G401 (cell line): ENCODE measurements at places on chromosomes 4 and X. TPM values are rescaled to one million over a fixed set of nuclear protein-coding genes. Genes with fewer than 3 reads are reported as not detected.
A peak's percentile ranks its signal among the peaks of the same experiment; 100 is the strongest.

HTRA3 gene
- total RNA-seq = 0.14 TPM in 1 of 2 replicates, not detected in the other

SLC9A7 gene
- total RNA-seq = 1.5 and 2.1 TPM in 2 replicates

GRCh38 chr4:156113138-156113765 is 159.6 kb upstream of the CTSO start:
- DNase-seq = no peak

DNA sequence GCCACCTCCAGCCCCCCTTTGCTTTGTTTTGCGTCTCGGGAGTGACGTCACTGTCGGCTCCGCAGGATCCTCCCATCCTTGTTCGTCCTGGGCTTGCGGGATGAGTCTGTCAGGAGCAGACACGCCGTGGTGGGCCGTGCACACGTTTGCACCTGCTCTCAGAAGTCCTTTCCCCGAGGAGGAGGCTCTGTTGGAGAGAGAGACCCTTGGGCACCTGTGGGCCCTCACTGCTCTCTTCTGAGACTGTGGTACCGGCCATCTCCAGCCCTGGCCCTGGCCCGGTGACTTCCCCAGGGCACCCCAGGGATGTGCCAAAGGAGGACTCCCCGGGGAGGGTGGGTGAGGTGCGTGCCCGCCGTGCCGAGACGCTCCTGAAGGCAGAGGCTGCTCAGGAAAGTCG is 76.1 kb upstream of the PPP2R3B start:
- DNase-seq = no peak

GRCh38 chr4:1172971-1173757 is 781 bp upstream of the SPON2 start:
- peak; percentile 66 for DNase-seq

GRCh38 chr4:22460266-22460665 is 55.6 kb downstream of the ADGRA3 start:
- DNase-seq = no peak

POU4F2 gene
- total RNA-seq = not detected in 2 replicates

SPATA4 gene
- not detected in 2 replicates for total RNA-seq

LINC00632 gene
- total RNA-seq = not detected in 2 replicates

DNA sequence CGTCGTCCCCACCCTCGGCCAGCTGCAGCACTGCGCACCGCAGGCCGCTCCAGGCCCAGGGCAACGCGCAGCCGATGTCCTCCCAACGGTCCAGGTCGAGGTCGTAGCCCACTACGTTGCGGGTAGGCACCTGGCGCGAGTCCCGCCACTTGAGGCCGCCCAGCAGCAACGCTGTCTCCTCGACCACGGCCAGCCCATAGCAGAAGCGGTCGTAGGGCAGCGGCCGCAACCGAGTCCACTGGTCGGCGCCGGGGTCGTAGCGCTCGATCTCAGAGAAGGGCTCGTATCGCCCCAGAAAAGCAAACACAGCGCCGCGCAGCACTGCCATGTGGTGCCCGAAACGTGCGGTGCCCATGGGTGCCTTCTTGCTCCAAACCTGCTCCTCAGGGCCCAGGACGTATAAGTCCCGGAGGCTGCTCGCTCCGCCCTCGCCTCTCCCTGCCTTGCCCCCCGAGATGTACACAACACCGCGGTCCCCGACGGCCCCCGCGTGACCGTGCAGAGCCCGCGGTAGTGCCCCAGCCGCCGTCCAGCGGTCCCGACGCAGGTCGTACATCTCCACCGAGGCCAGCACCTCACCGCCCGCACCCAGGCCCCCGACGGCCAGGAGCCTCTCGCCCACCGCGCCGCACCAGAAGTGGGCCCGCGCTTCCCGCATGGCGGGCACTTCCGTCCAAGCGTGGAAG is 2.1 kb downstream of the KLHL34 start:
- no peak for DNase-seq

DNA sequence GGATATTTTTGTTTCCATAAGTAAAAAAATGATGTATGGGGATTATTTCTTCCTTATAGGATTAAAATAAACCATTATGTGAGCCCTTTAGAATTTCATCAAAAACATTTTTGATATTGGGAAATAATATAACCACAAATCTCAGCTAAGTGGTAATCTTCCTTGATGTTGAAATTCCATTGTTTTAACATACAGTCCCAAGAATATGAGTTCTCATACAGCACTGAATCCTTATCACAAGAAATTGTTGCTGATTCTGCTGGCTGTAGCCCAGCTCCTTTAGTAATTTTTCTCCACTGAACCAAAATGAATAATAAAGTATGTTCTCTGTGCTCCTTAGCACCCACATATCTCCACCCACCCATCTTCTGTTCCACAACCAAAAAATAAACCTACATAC is 41.9 kb upstream of the FAM47B start:
- no peak for DNase-seq

GRCh38 chr4:19239565-19239964 is 1012.1 kb upstream of the SLIT2 start:
- no peak for DNase-seq

DNA sequence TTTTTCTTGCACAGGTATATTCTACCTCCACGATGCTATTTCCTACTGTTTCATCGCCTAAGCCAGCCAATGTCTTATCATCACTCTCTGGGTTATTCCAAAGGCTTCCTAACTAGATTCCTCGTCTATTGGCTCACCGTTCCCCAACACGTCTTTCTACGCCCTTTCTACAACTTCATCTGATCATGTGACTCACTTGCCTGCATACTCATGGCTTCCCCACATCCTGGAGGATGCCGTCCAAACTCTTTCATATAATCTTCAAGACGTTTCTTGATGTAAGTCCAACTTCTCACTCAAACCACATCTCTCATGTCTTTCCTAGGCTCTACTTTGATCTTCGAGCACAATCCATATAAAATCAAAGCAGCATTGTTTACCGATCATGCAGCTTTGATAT is 322.0 kb upstream of the PPARGC1A start:
- no peak for DNase-seq

RNF128 gene
- total RNA-seq = 0.43 TPM in 1 of 2 replicates, not detected in the other

- no peak for DNase-seq
Measured at GRCh38 chrX:81082649-81083048, 119.1 kb downstream of the HMGN5 start.

DNA sequence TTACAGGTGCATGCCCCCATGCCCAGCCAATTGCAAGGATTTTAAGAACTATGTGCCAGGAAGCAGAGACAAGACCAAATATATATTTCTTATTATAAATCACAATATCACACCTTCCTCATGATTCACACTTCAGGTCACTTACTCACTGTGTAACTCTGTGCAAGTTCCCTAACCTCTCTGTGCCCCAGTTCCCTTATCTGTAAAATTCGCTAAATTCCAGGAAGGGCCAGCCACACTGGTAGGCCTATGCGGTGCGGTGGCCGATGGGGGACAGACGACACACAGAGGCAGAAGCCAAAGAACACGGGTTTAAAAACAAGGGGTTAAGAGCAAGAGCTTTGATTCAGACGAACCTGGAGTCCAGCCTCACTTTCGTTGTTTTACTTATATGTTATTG is 2.8 kb downstream of the TRIM2 start:
- no peak for DNase-seq

- DNase-seq = no peak
Measured at GRCh38 chr4:105025263-105026017, 121.2 kb upstream of the TET2 start.

- no peak for DNase-seq
Measured at GRCh38 chr4:150974750-150975149, 40.3 kb downstream of the LRBA start.

- DNase-seq = no peak
Measured at GRCh38 chrX:31039327-31039711, 32.5 kb downstream of the FTHL17 start.

- DNase-seq = no peak
Measured at GRCh38 chrX:148134578-148134977, 153.4 kb downstream of the FMR1NB start.

- no peak for DNase-seq
Measured at GRCh38 chr4:98908182-98908581, 20.8 kb downstream of the EIF4E start.

DNA sequence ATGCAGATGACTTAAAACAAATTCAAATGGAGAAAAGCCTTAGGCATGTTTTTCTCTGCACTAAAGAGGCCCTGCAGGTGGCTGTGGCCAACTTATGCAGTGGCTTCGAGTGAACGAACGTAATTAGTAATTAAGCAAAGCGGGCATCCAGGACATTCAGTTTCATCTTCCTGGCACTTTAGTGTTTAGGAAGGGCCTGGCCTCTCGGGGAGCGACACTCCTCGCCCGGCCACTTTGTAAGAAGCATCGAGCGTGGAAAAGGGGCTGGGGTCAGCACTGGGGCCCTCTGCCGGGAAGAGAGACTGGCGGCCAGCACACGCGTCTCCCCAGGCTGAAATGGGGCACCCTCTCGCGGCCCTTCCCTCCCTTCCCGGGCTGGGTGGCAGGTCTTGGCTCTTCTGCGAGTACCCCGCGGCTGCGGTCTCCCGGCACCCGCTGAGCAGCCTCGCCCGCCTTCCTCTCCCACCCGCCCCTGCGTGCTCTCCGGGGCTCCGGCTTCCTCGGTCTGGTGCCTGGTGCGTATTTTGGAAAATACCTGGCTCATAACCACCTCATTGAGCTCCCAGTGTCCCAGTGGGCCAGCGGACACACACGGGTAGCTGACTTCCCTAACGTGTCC is 677 bp upstream of the CYP4V2 start:
- DNase-seq = peak; percentile 61

CXCR3 gene
- not detected in 2 replicates for total RNA-seq

GRCh38 chrX:13101441-13102139 is 57.2 kb upstream of the FAM9C start:
- peak; percentile 29 for DNase-seq
